ENCODE measurements at places on chromosomes 5 and 9.

DNA sequence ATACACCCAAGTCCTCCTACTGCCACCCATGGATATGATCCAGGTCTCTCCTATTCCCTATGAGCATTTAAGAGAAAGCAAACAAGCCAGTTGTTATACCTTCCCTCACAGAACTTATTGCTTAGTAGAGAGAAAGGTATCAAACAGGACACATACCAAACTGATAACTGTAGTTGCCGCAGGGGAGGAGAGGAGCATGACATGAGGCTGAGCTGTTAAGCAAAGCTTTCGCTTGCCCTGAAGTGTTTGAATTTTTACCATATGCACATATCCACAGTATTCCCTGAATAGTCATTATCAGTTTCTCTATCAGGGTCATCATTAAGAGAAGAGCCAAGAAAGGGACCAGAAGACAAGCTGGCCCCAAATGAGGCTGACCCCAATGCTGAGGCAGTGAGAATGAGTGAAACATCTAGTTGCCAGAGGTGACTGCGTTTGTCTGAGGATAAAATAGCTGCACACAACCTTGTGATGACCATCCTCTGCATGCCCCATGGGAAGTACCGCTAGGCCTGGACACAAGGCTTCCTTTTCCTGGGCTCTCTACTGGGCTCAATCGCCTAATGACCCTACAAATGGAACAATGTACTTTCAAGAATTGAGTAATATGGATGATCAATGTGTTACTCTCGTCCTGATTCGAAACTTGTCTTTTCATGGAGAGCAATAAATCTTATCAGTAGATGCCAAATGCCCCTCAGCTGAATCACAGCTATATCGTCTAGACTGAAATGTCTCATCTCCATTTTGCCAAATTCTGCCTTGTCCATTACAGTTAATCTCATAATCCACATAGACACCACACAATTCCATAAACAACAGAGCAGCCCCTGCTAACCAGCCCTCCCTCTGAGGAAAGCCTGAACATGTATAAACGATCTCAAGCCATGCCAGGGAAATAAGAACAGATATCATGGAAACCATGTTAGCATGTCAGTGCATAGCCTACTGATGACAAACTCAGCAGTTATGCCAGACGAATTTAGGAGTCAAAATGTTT, 4.3 kb upstream of the IFNK start:
- DNase-seq: no peak

- DNase-seq: no peak
These were observed 134.5 kb downstream of the NFIB start for GRCh38 chr9:14179449-14179848.

DNA sequence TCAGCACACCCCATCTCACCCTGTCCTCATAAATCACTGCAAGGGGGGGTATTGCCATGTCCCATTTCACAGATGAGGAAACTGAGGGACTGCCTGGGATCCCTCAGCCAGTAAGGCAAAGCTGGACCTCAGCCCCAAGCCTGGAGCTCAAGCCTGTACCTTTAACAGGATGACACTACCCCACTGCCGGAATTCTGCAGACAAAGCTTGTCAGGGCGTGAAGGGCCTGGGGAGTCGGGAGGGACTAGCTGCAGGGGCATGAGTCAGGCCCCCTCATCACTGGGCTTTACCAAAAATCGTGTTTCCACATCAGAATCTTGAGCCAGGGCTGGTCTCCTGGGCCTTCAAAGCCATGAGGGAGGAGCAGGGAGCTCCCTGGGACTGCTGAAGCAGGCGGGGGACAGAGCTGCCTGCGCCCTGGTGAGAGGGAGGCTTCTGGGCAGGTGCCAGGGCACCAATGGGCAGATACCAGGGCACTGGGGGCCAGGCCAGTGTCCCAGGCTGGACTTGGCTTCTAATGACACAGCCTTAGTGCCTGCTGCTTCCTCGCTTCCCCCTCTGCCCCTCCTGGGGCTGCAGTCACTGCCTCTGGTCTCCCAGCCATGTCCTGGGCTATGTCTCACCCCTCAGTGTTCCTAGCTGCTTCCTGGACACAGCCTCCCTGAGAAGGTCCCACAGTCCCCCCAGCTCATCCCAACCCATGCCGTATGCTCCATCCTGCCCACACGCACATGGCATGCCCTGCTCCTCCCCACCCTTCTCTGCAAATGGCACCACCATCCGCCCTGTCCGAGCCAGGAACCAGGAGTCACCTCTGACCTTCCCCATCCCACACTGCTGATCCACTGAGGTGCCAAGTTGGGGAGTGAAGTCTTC, 80.7 kb downstream of the LMX1B start:
- DNase-seq: no peak

GRCh38 chr5:80915716-80916115, 44.4 kb upstream of the RASGRF2 start:
- DNase-seq: no peak

GRCh38 chr5:175718401-175719108, 60.7 kb downstream of the HRH2 start:
- no peak for DNase-seq

DNA sequence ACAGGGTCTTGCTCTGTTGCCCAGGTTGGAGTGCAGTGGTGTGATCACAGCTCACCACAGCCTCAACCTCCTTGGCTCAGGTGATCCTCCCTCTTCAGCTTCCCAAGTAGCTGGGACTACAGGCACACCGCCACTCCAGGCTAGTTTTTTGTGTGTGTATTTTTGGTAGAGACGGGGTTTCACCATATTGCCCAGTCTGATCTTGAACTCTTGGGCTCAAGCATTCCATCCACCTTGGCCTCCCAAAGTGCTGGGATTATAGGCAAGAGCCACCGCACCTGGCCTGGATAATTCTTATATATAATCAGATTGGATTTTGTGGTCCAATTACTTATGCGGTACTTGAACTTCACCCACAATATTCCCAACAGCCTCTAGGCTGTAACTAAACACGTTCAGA, 19.8 kb downstream of the CCDC69 start:
- DNase-seq: no peak

GRCh38 chr5:177067503-177067902, 19.2 kb upstream of the FGFR4 start:
- no peak for DNase-seq

- DNase-seq: no peak
These were observed 46.6 kb upstream of the IRX4 start for GRCh38 chr5:1929108-1929991.

GRCh38 chr5:74390306-74390637, 250.3 kb downstream of the ENC1 start:
- no peak for DNase-seq

GRCh38 chr9:107710953-107711352, 221.4 kb upstream of the KLF4 start:
- no peak for DNase-seq

DNA sequence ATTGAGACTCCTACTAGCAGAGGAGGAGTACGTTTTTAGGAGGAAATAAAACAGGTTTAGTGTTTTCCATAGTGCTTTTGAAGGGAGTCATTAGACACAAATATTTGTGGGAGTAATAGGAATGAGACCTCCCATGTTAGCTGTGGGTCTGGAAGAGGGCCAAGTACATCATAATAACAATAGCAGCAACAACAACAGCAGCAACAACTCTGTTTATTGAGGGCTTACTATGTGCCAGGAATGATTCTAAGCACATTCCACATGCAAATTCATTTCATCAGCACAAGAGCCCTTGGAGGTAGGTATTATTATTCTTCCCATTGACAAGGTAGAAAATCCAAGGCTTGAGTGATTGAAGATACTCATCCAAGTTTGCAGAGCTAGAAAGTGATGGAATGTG, 384.2 kb upstream of the RPS23 start:
- DNase-seq: no peak

- no peak for DNase-seq
These were observed 179.5 kb downstream of the YTHDC2 start for GRCh38 chr5:113692891-113693457.

DNA sequence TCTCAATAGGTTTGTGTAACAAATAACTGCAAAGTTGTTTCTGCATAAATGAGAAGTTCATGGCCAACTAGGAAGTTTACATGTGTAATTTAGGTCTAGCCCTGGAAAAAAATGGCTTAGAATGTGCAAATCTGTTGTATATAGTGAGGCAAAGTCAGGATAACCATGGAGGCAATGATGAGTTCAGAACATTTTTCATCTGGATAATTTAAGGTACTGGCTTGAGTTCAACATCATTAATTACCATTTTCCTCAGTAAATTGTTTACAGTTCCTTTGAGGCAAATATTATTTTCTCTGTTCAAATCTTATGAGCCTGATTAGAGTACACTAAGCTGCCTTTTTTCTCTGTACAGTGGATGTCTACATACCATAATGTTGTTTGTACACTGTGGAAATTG, 1259.0 kb upstream of the NUDT12 start:
- no peak for DNase-seq

GRCh38 chr5:123000731-123001130, 35.8 kb downstream of the PPIC start:
- no peak for DNase-seq

GRCh38 chr9:118578467-118578866, 790.8 kb downstream of the BRINP1 start:
- no peak for DNase-seq

DNA sequence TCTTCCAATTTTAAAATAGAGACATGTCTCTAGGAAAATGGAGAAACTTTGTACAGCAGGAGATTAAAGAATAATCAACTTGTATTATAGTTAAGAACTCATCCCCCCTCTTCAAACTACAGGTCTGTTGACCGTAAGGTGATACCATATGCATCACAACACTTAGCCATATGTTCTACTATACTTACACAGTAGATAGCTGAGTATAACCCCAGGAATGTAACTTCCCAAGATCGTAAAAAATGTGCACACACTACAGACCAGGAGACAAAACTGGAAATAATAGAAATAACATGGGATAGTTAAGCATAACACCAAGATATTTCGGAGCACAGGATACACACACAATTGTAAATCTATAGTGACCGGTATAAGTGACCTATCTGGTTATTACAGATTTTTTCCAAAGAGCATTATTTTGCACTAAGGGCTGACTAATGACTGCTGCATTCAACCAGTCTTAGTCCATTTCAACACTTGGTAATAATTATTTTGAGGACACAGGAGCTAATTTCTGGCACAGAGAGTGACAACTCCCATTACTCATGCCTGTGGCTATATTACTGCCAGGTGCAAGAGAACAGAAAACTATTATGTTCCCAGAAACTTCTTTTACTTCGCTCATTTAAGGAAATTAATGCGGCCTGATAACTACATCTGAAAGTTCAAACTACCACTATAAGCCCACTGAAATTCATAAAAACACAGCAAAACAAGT, 15.4 kb upstream of the ZNF622 start:
- DNase-seq: no peak

GRCh38 chr5:16418471-16418922, 47.1 kb downstream of the ZNF622 start:
- DNase-seq: no peak

GRCh38 chr9:108562176-108562575, 293.6 kb downstream of the ACTL7B start:
- DNase-seq: no peak

- no peak for DNase-seq
These were observed 155.7 kb downstream of the CDK5RAP2 start for GRCh38 chr9:120424248-120424647.
